ENCODE measurements at places on chromosomes 11 and 22. TPM values are rescaled to one million over a fixed set of nuclear protein-coding genes. Genes with fewer than 3 reads are reported as not detected.

Gene UPK3A
- total RNA-seq = not detected

Gene TPBGL
- total RNA-seq = not detected

Gene ARHGAP20
- total RNA-seq = 1.1 TPM

Gene LRRN4CL
- total RNA-seq = 0.09 TPM

Gene SYT12
- total RNA-seq = not detected

Gene RAG2
- total RNA-seq = not detected

Gene ACTN3
- 0.09 TPM for total RNA-seq

Gene LGR4
- total RNA-seq = 11.8 TPM

Gene MS4A12
- not detected for total RNA-seq

Gene APOA4
- not detected for total RNA-seq

Gene C22orf42
- not detected for total RNA-seq

Gene CRYBB3
- total RNA-seq = not detected

Gene XPNPEP3
- total RNA-seq = 8.0 TPM
